Tibial nerve (tissue), 4 donors: ENCODE measurements at places on chromosomes 3 and 15. TPM values are rescaled to one million over a fixed set of nuclear protein-coding genes. Genes with fewer than 3 reads are reported as not detected.

The CAMK2N2 gene
- total RNA-seq, result not detected

The ROPN1 gene
- total RNA-seq, result not detected

The C3orf62 gene
- total RNA-seq, result 2.9 TPM

- no peak for DNase-seq
- no peaks in the 10 kb centered on the region for H3K27me3 ChIP-seq
- H3K27ac ChIP-seq, result peak overlapping the region; percentile 96
- peaks cover 26% of the 10 kb centered on the region for H3K4me1 ChIP-seq
- no peaks in the 10 kb centered on the region for H3K36me3 ChIP-seq
Observed at GRCh38 chr3:126291537-126291936, 65.7 kb downstream of the KLF15 start.

GRCh38 chr3:190970560-190970959, 108.1 kb upstream of the GMNC start:
- H3K27ac ChIP-seq, result no peak overlapping the region
- no peak overlapping the region for H3K4me3 ChIP-seq
- no peaks in the 10 kb centered on the region for H3K4me1 ChIP-seq
- no peaks in the 10 kb centered on the region for H3K36me3 ChIP-seq
- no peaks in the 10 kb centered on the region for H3K27me3 ChIP-seq

- H3K4me1 ChIP-seq, result no peaks in the 10 kb centered on the region
- H3K27me3 ChIP-seq, result no peaks in the 10 kb centered on the region
Observed at GRCh38 chr15:83491486-83491885, 44.3 kb downstream of the SH3GL3 start.

DNA sequence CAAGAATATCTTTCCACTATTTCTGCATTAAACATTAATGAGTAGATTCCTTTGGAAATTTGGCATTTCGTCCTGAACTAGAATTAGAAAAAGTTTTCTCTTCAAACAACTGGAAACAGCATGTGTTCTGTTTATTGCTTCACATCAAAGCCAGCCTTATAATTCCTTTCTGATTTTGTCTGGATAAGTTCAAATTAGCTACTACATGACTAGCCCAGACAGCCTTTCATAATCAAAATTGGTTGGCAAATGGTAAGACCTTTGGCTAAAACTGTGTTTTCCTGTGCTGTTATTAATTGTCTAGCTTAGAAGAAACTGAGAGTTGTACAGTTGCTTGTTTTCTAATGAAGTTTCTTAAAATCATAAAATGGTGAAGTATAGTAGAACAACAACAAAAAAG, 52.7 kb upstream of the P3H2 start:
- no peak for DNase-seq
- H3K36me3 ChIP-seq, result no peaks in the 10 kb centered on the region
- H3K4me3 ChIP-seq, result no peak overlapping the region
- no peaks in the 10 kb centered on the region for H3K27me3 ChIP-seq
- no peak overlapping the region for H3K27ac ChIP-seq

DNA sequence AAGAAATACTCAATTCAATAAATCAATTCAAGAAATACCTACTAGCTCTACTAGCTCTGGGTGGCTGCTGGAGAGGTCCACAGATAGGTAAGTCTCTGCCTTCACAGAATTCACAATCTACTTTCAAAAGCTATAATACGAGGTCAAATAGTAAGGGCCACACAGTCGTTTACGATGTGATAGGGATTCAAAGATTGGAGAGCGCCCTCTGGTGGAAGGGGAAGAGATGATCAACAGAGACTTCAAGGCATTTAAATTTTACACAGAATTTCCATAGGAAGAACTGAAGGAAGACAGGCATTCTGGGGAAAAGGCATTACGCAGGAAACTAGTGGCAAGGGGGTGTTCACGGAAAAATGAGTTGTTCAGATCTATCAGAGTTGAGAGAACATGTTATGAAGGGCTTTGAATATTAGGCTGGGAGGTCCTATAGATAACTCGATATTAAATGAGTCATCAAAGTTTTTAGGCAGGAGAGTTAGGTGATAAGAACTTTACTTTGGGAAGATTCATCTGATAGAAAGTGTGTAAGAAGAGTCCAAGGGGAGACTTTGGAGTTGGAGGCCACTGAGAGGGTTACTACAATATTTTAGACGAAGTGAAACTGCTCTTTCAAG, 128.8 kb downstream of the FRMD5 start:
- no peaks in the 10 kb centered on the region for H3K4me1 ChIP-seq
- no peaks in the 10 kb centered on the region for H3K27me3 ChIP-seq
- H3K4me3 ChIP-seq, result no peak overlapping the region
- H3K27ac ChIP-seq, result no peak overlapping the region

GRCh38 chr15:96348112-96349027, 17.9 kb downstream of the NR2F2 start:
- peak; percentile 41 for DNase-seq
- peaks cover 60% of the 10 kb centered on the region for H3K4me1 ChIP-seq
- no peaks in the 10 kb centered on the region for H3K27me3 ChIP-seq
- H3K27ac ChIP-seq, result peak overlapping the region; percentile 95

DNA sequence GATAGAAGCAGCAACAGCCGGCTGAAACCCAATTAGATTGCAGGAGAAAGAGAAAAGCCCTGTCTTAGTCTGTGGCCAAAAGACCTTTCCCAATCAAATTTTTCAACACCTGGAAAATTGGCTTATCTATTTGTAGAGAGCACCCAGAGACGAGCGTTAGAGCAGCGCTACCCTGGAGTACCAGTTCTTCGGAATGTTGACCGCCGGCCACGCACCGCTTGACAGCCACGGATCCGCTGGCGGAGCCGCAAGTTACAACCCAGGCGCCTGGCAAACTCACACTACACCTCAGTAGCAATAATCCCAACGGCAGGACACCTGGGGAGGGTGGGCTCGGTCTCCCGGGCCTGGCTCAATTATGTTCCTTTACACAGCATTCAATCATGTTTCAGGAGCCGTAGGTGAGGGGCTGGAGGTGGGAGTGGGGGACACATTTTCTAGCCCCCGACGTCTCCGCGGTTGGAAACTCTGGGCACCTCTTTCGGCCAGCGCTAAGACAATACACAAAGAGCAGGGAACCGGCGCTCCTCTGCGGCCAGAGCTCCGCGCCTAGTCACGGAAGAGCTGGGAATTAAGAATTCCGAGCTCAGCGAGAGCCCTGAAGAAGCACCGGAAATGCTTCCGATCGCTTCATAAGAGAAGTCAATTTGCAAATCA, 1.2 kb downstream of the MB21D2 start:
- H3K4me3 ChIP-seq, result peak overlapping the region; percentile 93
- DNase-seq, result no peak
- peaks cover 8% of the 10 kb centered on the region for H3K4me1 ChIP-seq
- H3K27me3 ChIP-seq, result no peaks in the 10 kb centered on the region
- H3K27ac ChIP-seq, result peak overlapping the region; percentile 88

DNA sequence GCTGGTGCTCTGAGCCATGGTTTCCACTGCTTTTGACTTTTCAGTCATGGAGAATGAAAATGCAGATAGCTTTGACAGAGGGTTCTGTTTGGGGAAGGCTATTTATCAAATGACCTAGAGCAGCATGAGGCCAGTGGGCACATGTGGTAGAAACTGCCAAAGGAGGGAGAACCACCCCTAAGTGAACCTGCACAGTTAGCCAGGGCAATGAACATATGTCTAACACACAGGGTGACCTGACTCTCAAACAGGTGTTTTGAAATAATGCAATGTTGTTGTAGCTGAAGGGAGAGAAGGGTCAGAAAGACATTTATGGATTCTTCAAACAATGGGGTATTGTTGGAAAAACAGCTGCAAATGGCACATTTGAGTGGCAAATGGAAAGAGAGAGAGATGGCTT, 174.4 kb upstream of the FAM3D start:
- H3K4me3 ChIP-seq, result no peak overlapping the region
- H3K36me3 ChIP-seq, result no peaks in the 10 kb centered on the region
- DNase-seq, result no peak
- no peaks in the 10 kb centered on the region for H3K27me3 ChIP-seq
- no peak overlapping the region for H3K27ac ChIP-seq

- H3K27ac ChIP-seq, result no peak overlapping the region
- no peaks in the 10 kb centered on the region for H3K4me1 ChIP-seq
- H3K27me3 ChIP-seq, result no peaks in the 10 kb centered on the region
Observed at GRCh38 chr3:46312991-46313390, 40.9 kb upstream of the CCR2 start.

GRCh38 chr15:62625429-62626033, 417.0 kb upstream of the TPM1 start:
- H3K27me3 ChIP-seq, result no peaks in the 10 kb centered on the region
- no peaks in the 10 kb centered on the region for H3K36me3 ChIP-seq
- H3K27ac ChIP-seq, result no peak overlapping the region
- DNase-seq, result no peak
- H3K4me1 ChIP-seq, result peaks cover 8% of the 10 kb centered on the region
- H3K4me3 ChIP-seq, result no peak overlapping the region

- no peaks in the 10 kb centered on the region for H3K36me3 ChIP-seq
- no peaks in the 10 kb centered on the region for H3K27me3 ChIP-seq
- no peak overlapping the region for H3K27ac ChIP-seq
- DNase-seq, result no peak
- no peaks in the 10 kb centered on the region for H3K4me1 ChIP-seq
- H3K4me3 ChIP-seq, result no peak overlapping the region
Observed at GRCh38 chr3:186922224-186922623, 8.1 kb upstream of the ST6GAL1 start.

GRCh38 chr15:83714939-83715628, 61.2 kb downstream of the ADAMTSL3 start:
- H3K4me1 ChIP-seq, result no peaks in the 10 kb centered on the region
- H3K4me3 ChIP-seq, result no peak overlapping the region
- H3K27ac ChIP-seq, result no peak overlapping the region
- H3K36me3 ChIP-seq, result no peaks in the 10 kb centered on the region
- H3K27me3 ChIP-seq, result no peaks in the 10 kb centered on the region

DNA sequence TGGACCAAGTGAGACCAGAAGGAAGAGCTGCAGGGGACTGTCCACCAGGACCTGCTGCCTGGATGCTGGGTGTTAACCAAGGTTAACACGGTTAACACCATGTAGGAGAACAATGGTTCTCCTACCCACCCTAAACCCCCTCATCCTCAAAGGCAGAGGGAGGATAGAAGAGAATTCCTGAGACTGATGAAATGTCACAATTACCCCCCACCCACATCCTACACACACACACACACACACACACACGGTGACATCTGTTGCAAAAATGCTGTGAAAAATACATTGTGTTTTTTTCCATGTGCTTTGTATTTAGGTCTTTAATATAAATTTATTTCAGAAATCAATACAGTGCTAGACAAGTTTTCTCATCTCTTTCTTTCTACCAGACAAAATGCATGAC, 113.9 kb upstream of the HES1 start:
- no peaks in the 10 kb centered on the region for H3K36me3 ChIP-seq
- no peak for DNase-seq
- H3K4me3 ChIP-seq, result no peak overlapping the region
- H3K27ac ChIP-seq, result no peak overlapping the region

GRCh38 chr15:53110999-53111398, 320.9 kb upstream of the ONECUT1 start:
- H3K4me3 ChIP-seq, result no peak overlapping the region
- H3K4me1 ChIP-seq, result no peaks in the 10 kb centered on the region
- no peaks in the 10 kb centered on the region for H3K27me3 ChIP-seq
- H3K36me3 ChIP-seq, result no peaks in the 10 kb centered on the region

DNA sequence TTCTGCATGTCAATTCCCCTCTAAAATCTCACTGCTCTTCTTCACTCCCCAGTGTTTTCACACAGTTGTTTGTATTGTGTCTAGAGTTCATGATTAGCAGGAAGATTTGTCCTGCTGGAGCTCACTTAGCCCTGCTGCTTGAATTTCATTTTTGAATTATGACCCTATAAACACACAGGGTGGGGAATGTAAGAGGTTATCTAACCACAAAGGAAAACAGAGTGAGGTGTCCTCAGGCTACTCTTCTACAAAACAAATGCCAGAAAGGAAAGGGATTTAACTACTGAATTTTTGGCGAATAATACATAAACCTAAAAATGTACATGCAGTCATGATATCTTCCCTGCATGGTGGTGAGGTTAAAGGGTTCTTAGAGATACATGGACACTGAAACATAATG, 215.1 kb upstream of the CNTN4 start:
- no peaks in the 10 kb centered on the region for H3K4me1 ChIP-seq
- H3K27ac ChIP-seq, result no peak overlapping the region
- DNase-seq, result no peak
- no peak overlapping the region for H3K4me3 ChIP-seq
